Cortex of kidney (tissue), 1 donor: ENCODE measurements at places on chromosomes 1 and 21.

DNA sequence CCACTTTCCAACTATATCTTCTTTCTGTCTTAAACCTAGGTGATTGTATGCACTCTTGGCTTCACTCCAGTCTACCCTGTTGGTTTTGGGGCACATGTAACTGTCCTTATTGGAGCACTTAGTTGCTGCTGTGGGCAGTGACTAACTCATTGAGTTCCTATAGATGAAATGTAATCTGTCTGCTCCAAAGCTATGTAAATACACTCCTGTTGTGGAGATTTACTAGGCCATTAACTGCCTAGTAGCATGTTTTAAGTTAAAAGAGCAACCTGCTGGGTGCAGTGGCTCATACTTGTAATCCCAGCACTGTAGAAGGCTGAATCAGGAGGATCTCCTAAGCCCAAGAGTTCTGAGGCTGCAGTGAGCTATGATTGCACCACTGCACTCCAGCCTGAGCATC, 137.6 kb downstream of the ZMYM4 start:
- no peak for DNase-seq

- DNase-seq, result no peak
Observed at GRCh38 chr1:89901957-89902669, 81.3 kb downstream of the LRRC8D start.

- DNase-seq, result no peak
Observed at GRCh38 chr1:44811234-44811633, 2.9 kb downstream of the BTBD19 start.

- no peak for DNase-seq
Observed at GRCh38 chr1:199362996-199363395, 664.5 kb upstream of the NR5A2 start.

DNA sequence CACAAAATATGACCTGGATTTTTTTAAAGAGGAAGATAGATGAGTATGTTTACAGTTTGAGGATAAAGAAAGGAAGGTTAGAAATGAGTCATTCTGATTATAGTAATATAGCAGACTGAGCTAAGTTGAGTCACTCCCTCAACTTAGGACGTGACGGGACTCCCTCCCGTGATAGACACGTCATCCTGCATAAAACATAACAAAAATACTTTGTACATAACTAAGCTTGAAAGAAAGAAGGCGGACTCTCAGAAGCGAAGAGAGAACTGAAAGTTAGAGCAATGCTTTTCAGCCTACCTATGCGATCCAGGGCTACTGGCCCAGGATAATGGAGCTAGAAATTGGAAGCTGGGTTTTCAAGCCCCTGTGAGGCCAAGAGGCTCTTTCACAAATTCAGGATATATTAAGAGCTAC, 53.0 kb upstream of the DESI2 start:
- no peak for DNase-seq

- no peak for DNase-seq
Observed at GRCh38 chr1:224626042-224626441, 9.9 kb downstream of the CNIH3 start.

DNA sequence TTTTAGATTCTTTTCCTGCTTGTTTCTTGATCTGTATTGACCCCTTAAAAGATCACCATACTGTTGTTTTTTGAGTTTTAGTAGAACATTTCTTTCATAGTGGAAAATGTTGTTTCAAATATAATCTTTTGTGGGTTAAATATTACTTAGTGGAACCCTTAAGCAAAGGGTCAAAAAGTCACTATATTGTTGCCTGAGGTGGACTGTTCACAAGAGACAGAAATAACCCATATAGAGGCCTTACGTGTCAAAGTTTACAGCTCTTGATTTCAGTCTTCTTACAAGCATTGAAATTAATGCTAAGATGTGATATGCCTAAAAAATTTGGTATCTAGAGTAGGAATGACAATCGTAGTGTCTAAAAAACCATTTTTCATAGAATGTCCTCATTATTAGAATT, 6.3 kb downstream of the DNAJB4 start:
- no peak for DNase-seq

DNA sequence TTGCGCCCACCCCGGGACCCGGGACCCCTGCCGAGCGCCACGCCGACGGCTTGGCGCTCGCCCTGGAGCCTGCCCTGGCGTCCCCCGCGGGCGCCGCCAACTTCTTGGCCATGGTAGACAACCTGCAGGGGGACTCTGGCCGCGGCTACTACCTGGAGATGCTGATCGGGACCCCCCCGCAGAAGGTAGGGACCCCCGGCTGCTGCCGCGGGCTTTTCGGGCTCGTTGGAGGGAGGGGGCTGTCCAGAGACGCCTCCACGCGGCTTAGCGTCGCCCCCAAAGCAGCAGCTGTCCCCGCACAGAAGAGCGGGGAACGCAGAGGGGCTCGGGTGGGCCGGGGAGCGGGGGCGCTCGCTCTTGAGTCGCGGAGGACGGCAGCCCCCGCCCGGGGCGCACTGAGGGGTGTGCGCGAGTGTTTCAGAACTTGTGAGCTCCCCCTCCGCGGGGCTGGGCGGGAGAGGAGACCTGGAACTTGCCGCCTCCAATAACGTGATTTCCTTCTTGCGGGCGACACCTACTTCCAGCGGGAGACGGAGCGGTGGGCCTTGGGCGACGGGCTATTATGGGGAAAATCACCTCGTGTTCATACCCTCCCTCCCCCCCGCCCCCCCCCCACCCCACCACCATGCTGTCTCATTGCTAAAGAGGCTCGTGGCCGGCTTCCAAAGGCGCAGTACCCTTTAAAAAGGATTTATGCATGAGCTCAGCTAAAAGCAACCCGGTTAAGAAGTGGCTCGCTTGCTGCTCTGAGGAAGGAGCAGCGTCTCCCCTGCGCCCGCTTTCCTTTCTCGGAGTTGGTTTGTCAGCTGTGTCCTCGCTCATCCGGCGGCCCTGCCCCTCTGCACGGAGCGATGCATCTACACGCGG, 664 bp downstream of the BACE2 start:
- DNase-seq, result no peak

DNA sequence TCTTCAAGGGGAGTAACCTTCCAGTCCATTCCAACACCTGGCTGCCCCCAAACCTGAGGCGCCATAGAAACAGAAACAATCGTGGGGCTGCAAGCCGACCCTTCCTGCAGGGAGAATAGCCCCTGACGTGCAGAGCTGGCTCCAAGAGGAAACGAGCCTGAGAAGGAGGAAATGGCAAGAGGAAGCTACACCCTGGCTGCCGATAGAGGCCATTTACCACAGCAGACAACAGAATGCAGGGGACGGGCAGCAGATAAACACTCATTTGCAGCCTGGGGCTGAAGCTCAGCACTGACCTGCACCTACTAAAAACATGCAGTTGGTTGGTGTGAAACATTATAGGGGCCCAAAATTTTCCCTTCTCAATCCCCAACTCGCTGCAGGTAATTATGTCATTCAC, 8.7 kb upstream of the TDRD10 start:
- DNase-seq, result no peak

- no peak for DNase-seq
Observed at GRCh38 chr1:42177541-42177981, 13.0 kb upstream of the GUCA2A start.

DNA sequence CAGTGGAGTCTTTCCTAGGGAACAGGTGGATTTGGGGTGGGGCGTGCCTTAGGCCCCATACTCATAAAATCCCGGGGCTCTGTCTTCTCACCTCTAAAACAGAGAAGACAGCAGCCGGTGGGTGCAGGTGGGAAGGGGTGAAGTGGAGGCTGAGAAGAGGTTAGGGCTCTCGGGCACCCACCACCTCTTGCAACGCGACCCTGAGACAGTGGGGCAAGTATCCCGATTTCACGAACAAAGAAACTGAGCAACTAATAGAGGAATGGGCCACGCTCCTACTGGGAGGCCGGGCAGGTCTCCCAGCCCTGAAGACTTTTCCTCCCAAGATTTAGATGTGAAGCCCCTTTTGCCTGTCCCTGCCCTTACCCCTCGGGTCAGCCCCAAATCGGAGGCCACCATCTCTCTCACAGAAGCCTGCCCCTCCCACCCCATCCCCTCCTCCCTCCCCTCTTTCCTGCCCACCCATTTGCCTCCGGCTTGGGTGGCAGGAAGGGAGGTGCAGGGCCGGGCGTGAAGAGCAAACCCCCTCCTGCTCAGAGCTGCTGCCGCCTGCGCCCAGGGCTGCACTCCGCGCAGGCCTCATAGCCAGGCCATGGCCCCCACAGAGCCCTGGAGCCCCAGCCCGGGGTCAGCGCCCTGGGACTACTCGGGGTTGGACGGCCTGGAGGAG, at the start of gene GPR25:
TSS of gene GPR25 (plus strand) at position 536 of the 670 bp plus-strand sequence. CDS start at position 593, 57 bp downstream.
- DNase-seq, result no peak

DNA sequence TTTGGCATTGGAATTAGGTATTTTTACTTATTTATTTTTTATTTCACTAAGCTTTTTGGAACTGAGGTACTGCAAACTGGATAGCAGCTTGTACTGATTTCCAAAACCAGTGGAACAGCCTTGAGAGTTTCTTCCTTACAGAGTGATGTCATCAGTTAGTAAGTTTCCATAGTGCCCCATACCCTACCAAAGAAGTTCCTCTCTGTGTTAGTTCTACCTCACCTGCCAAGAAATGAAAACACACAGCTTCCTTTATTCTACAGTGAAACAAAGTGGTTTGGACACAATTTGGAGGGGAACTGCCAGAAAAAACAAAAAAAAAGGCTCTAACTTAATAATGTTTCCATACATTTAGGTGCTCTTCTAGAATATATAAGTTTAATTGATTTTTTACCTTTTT, 430.9 kb upstream of the ADGRL2 start:
- no peak for DNase-seq

DNA sequence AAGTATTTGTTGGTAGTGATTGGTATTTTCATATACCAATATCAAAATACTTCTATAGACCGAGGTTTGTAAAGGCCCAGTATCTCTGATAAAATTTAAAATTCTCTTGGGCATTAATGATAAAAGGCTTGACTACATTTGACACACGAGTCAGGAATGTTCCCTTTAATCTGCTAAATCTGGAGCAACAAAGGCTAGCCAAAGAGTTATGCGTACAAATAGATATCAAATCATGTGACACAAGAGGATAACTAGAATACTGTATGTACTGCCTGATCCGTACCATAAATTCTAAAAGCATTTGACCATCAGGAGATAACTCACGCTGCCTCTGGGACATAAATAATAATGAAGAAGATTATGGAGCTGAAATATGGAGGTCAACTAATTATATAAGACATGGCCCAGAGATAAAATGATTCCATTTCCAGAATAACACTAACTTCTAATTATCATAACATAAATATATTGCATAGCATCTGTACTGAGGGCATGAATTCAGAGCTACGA, 64.2 kb upstream of the SH3GLB1 start:
- DNase-seq, result no peak

DNA sequence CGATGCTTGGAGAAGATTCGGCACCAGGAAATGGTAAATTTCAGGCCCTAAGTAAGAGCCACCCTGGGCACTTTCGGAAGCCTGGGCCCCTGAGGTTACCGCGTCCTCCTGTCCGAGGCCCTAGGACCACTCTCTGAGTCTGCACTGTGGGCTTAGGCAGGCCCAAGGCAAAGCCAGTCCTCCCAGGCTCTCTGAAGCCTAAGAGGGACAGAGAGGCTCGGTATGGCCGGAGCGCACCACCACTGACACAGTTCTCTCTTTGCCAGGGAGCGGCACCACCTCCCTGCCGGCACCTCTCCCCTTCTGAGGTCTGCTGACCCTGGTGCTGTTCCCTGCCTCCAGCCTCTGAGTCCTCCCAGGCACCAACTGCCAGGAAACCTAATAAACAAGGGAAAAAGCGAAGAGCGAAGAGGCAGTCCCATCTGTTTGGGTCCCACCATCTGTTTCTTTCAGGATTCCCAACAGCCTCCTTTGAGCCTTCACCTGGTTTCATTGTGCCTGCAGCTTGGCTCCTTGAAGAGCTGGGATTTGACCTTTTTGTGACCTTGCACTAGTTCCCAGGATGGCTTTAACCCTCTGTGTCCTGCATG, 57.7 kb downstream of the VWA5B1 start:
- DNase-seq, result no peak

DNA sequence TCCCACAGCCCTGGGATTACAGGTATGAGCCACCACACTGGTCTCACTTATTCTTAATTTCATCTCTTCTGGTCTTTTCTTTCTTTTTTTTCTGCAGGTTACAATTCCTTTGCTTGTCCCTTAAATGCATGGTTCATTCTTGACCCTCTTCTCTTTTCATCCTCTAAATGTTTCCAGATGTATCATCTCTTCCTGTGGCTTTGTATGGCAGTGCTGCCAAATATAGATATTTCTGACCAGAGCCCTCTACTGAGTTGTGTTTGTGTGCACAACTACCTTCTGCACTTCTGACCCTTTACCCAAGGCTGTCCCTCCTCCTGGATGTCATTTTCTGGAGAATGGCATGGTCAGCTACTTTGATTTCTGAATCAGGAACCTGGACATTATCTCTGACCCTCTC, 32.5 kb downstream of the OLFML3 start:
- DNase-seq, result no peak

GRCh38 chr1:207824691-207825408, 73.0 kb downstream of the CD46 start:
- no peak for DNase-seq

DNA sequence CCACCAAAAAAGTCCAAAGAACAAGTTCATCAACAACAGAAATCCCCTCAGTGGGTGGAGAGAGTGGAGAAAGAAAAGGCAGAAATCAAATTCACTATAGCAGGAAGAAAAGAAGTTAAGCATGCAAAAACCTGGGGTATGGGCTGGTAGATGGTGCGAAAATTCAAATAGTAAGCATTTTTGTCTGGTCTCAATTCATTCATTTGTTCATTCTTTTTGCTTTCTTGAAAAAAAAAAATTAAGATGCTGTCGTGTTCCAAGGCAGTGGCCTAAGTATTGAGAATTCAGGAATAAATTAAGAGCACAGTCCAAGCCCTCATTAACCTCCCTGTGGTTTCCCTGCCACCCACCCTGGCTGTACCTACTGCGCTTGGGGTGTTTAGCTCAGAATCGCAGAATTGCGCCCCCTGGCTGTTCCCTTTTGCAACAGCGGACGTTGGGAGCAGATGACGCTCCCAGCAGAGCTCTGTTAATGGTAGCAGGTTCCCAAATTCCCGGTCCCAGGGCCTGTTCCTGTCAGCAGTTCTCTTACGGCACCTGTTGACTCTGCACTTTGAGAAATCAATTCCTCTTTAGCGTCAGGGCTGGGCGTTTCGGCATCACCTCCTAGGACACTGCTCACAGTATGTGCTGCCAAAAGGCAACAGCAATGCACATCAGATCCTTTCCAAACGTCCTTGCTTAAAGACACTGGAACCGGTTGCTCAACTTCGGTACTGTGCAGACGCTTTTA, 34.0 kb upstream of the SSX2IP start:
- DNase-seq, result no peak

- no peak for DNase-seq
Observed at GRCh38 chr1:202802998-202803932, 5.0 kb downstream of the KDM5B start.

- DNase-seq, result no peak
Observed at GRCh38 chr1:180916012-180916770, 3.5 kb downstream of the KIAA1614 start.

DNA sequence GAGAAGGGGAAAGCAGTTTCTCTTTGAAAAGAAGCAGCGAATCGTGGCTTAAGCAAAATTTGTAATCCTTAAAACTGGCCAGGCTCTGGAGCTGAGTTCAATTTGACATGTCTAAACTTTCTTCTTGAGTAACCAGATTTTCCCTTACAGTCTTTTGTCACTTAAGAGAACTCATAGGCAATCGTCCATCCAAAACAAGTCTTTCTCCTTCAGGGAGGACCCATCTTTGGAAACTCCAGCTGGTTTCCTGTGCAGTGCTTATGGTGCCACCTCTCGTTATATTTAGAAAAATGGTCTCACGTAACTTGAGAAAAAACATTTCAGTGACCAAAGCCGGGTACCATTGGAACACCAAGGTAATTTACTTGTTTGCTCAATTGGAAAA, 1.8 kb upstream of the PTTG1IP start:
- no peak for DNase-seq

GRCh38 chr1:231317306-231318014, 20.2 kb downstream of the EXOC8 start:
- no peak for DNase-seq
